ENCODE measurements at places on chromosomes 11 and 22. TPM values are rescaled to one million over a fixed set of nuclear protein-coding genes. Genes with fewer than 3 reads are reported as not detected.

DNA sequence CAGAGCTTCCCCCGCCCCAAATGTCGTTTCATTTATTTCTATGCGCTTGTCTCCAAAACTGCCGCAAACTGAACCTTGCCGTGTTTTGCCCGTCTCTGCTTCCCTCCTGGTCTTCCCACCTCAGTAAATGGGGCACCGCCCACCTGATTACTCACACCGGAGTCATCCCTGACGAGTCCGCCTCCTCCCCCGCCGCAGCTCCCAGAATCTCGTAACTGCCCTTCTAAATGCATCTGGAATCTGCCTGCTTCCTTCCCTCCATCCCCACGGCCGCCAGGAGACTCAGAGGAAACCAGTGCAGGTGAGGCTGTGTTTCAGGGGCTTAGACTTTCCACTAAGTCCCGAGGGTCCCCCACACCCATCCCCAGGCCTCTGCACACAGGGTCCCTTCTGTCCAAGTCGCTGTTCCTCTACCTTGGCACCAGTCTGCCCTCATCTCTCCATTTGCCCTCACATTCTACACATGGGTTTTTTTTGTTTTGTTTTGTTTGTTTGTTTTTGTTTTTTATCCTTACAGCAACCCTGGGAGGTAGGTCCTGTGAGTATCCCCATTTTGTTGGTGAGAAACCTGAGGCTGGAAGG, 62.6 kb upstream of the PHF21B start:
- H3K27ac ChIP-seq: no peak overlapping the region
- H3K36me3 ChIP-seq: no peaks in the 10 kb centered on the region
- H3K4me1 ChIP-seq: no peaks in the 10 kb centered on the region
- no peaks in the 10 kb centered on the region for H3K27me3 ChIP-seq

GRCh38 chr22:34161431-34162123, 241.3 kb upstream of the LARGE1 start:
- no peaks in the 10 kb centered on the region for H3K36me3 ChIP-seq
- H3K27me3 ChIP-seq: no peaks in the 10 kb centered on the region
- no peak overlapping the region for H3K27ac ChIP-seq
- H3K4me3 ChIP-seq: no peak overlapping the region
- DNase-seq: no peak

Gene MS4A12
- not detected for total RNA-seq

Gene DNAJC4
- 23.6 TPM for total RNA-seq
